ENCODE measurements at places on chromosomes 3 and 15.

- DNase-seq = no peak
Observed at GRCh38 chr15:83475551-83475950, 28.4 kb downstream of the SH3GL3 start.

DNA sequence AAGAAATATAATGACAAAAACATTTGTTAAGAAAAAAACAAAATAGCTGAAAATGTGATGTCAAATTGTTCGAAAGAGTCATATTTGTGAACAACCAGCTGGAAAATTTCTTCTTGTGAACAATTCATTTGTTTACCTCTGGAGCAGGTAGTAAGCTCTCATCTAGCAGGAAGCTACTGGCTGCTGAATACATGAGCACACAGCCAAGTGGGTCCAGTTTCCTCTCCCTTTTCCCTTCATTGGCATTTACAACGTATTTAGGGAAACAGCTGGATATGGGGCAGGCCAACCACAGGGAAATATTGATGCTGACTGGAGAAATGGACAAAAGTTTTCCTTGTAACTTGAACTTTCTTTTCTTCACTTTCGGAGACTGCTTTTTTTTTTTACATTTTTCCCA, 1354.7 kb upstream of the EPHA6 start:
- no peak for DNase-seq

GRCh38 chr15:62457100-62457499, 292.0 kb upstream of the C2CD4B start:
- DNase-seq = no peak

DNA sequence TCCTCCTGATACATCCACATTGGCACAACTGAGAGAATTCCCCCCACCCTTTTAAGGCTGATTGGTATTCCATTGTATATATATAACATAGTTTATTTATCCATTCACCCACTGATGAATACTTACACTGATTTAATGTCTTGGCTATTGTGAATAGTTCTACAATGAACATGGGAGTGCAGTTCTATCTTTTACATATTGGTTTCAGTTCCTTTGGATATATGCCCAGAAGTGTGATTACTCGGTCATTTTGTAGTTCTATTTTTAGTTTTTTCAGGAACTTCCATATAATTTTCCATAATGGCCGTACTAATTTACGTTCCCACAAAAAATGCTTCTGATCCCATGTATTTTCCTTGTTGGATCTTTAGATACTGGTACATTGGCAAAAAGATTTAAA, 135.3 kb downstream of the FMN1 start:
- DNase-seq = no peak

DNA sequence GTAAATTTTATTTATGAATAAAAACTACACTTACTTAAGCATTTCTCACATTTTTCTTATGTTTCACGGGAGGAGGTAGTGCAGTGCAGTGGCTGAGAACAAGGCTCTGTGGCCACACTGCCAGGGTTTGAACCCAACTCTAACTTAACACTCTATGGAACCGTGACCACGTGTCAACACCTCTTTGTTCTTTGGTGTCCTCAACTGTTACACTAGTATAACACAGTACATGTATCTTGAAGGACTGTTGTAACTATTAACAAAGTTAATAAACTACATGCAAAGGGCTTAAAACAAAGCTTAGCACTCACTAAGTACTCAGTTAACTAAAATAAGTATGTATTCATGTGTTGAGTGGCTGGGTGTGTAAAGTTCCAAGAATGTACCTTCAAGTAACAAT, 19.5 kb downstream of the CD47 start:
- DNase-seq = no peak

DNA sequence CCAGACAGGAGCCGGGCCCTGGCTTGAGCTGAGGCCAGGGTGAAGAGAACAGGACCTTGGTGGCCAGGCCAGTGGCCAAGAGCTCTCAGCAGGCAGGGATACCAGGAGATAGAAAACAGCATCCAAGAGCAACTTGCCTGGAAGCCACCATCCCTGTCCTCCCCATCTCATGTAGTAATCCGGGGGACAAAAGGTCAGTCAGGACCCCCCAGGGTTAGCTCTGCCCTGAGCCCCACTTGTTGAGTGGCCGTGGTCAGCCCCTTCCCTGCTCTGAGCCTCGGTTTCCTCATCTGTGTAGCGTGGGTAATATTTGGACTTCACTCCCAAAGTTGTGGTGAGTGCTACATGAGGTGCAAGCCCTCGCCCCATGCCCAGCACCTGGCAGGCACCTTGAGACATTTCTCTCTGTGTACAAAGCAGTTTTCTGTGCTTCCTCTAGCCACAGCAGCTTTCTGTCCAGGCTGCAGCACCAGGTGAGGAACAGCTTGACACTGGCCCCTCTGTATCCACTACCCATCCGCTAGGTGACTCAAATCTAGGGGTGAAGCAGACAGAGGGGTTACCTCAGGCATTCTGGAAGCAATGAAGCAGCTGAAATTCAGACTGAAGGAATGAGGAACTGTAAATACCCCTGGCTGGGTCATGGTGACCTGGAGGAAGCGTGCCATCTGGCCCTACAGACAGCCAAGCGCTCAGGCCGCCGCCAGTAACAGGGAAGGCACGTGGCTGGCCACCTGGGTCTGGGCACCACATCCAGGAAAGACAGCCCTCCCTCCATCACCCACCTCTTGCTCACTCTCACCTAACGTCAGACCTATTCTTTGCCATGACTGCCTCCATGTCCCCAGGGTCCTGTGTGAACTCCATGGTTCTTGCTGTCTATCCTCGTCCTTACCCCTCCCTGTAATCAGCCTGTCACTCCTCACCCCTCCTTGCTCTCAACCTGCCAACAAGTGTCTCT, 6.7 kb downstream of the CISH start:
- DNase-seq = no peak

DNA sequence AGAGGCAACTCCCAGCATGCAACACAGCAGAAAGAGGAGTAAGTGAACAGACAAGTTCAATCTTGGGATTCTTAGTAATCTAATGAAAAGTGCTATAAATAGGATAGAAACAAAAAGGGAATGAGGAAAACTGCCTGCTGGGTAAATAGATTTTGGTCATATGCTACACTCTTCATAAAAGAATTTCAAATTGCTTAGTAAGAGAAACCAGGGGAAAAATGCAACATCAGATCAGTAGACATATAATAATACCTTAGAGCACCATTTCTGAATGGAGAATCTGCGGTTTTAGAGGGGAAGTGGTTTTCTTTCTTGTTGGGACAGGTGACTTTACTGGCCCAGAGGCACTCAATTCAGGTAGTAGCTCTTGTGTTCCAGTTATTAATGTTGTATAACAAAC, 13.4 kb upstream of the TBC1D5 start:
- no peak for DNase-seq

DNA sequence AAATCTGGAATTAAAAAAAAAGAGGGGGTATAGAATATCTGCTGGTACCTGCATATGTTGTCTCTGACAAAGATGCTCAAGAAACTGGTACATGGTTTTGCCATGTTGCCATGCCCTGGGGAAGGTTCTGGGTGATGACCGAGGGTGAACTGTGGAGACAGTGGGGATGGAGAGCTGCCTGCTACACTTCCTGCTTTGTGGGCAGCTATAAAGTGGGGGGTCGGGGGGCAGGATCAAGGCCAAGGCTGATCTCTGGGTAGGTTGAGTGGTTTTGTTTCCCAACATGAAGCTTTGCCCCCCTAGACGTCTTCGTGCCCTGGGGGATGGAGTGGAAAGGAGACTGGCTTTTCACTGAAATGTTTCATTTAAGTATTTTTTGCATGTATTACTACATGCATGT, 74.6 kb downstream of the IQSEC1 start:
- DNase-seq = no peak

GRCh38 chr3:160400702-160401150, 1.3 kb downstream of the SMC4 start:
- DNase-seq = peak; percentile 60

DNA sequence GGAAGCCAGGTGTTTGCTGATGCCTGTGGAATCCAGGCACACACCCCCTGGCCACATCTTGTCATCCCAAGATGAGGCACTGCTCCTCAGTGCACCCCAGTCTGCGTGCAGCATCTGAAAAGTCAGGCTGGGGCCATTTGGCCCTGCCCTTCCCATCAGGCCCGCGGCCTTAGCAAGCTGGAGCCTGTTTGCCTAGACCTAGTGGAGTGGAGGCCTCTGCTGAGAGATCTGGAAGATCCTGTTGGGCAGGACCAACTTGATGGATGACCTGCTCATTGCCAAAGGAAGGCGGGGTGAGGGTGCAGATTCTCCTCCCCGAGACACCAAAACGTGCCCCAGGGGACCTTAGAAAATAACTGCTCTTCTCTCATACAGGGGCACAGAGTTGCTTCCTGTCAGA, 220.2 kb downstream of the SHQ1 start:
- DNase-seq = no peak

DNA sequence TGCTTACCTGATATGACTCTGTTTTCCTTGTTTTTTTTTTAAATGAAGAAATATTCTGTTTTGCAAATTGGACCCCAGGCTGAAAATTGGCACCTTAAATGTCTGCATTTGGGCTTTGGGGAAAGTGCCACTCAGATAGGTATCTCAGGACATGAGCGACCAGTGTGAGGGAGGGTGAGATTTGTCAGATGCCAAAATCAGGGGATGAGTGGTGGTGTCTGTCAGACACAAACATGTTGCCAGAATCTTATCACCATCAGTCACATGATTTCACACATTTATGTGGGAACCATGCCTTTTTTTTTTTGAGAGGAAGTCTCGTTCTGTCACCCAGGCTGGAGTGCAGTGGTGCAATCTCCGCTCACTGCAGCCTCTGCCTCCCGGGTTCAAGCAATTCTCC, 75.6 kb upstream of the OSBPL11 start:
- DNase-seq = no peak

- DNase-seq = no peak
Observed at GRCh38 chr3:110413807-110414748, 657.5 kb upstream of the NECTIN3 start.

GRCh38 chr15:79168922-79169456, 78.4 kb upstream of the RASGRF1 start:
- peak; percentile 54 for DNase-seq

DNA sequence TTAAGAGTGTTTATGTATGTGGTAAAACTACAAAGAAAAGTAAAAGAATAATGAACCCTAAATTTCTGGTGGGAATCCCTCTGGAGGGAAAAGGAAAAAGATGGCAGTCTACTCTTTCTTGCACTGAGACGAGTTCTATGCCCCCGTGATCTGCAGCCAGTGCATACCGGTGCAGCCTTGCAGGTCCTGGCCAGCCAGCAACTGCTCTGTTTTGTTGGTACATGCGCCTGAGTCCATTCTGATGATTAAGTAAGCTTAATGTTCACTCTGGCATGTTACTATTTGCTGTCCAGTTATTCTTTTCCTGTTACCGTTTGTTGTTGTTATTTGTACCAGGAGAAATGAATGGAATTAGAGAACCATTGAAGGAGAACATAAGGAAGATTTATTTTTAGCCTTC, 95.1 kb upstream of the TMC3 start:
- no peak for DNase-seq

DNA sequence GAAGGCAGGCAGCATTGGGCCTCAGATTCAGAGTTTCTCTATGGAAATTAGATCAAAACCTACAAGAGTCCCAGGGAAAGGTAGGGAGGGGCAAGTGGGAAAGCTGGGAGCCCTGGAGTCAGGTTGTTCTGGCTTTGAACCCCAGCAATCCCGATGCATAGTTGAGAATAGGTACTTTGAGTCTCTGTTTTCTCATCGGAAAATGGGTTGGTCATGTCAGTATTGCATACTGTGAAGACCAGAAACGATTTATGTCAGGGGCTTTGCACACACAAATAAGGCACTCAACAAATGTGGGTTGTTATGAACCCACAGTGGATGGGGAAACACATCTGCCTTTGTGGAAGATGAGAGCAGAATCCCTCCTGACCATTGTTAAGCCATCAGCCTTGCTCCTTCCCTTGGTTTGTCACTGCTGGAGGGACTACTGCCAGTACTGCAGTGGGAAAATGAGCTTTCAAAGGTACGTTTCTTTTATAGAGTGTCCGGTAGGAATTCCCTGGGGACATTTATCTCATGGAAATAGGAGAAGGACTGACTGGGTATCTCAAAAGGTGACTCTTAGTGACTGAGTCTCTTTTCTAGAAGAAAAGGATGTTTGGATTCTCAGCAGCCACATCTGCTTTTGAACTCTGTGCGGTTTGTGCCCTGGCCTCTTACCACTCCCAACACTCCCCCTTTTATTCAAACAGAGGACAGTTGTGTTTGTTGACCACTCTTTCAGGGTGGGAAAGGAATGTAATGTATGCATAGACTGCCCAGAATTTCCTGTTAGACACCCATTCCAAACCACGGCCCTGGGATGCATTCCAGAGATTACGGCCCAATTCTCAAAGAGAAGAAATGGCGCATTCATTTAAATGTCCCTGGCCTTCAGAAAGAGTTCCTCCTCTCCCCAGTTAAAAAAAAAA, 54.6 kb upstream of the VILL start:
- no peak for DNase-seq

DNA sequence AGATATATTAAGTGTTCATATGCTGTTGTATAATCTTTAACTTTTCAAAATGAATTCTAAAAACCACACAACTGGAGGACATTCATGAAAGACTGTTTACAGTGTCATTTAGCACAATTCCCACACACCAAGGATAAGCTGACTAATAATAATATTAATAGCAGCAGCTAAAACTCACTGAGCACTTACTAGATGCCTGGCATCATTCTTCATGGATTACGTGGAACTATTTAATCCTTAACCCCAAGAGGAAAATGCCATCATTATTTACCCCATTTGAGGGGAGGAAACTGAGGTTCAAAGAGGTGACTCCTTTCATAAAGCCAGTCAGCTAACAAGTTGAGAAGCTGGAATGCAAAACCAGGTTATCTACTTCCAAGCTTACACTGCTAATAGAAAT, 77.0 kb downstream of the TMEM108 start:
- DNase-seq = no peak
